ENCODE measurements at places on chromosomes 3 and 15.

GRCh38 chr15:82021992-82022391 is 23.8 kb downstream of the MEX3B start:
- DNase-seq: no peak

- DNase-seq: peak; percentile 68
These were observed 18.6 kb upstream of the TICRR start for GRCh38 chr15:89556413-89557262.

DNA sequence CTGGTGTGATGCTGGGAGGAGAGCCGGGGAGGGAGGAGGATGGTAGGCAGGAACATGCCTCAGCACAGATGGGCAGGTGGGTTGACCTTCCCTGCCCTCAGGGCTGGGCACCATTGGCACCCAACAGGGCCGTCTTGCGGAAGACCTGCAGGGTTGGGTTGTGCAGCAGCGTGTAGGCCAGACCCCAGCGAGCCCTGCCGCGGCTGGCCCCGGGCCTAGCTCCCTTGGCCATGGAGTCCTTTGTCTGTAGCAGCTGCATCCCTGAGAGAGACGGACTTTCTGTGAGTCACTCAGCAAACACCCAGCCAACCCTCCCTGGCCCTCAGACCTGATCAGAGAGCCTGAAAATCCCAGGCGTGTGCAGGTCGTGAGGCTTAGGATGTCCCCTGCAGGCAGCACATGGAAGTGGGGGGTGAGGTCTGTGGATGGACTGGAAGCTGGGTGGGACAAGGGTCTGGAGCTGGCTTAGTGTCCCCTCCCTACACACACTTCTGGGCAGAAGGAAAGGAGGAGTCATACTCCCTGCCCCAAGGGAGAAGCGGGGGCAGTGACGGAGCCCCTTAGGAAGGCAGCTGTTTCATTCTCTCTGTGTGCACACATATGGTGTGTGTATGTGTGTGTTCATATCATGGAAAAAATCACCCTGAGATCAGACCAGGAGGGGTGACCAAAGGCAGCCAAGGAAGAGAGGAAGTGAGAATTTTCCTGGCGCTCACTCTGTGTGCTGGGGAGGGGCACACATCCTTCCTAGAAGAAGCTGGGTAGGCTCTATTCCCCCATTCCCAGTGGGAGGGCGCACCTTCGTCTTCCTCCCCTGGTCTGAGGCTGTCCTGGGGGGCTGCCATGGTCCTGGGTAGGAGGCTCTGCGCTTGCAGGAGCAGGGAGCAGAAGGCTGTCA is 6.7 kb downstream of the ISLR start:
- no peak for DNase-seq

DNA sequence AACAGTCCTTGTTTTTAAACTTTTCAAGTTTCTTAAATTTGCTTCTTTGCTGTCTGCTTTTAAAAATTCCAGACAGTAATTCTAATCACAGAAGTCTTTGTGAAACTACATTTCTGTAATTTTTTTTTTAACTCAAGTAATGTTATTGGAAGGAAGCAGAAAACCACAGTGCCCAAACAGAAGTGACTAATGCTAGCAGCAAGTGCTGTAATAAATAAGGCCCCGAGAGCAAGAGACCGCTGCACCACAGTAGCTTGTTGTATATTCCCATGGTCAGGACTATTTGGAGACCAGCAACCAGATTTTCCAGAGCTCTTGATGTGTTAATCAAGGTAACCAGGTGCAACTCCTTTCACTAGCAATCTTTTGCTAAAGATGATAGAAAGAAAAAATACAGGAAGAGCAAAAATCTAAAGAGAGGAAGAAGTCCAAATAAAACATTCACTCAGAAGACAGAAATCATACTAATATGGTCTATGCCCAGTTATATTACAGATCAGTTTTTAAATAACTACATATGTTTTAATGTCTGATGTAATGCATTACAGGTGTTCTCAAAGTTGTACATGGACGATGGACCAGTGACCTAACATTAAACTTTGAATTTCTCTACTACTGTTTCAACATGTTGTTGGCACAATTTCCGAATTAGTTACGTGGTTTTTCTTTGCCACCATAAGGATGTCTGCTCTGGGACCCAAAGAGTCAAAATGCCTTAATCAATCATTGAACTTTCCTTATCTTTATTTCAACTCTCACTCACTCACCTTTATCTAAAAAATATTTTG is 36.4 kb downstream of the WWTR1 start:
- no peak for DNase-seq

DNA sequence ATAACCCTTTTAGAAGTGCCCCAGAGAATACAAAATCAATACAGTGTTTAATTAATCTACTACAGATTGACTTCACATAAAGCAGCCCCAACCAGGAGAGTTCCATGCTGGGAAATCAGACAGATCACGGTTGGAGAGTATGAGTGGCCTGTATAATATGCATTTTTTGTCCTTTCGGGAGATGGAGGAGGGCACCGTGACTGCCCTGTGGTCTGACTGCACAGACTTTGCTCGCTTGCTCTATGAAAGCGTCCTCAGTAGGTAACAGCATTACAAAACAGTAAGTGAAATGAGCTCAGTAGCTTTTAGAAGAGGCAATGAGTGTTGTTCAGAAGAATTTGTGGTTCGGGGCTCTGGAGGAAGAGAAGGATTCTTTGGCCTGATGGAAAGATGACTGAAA is 34.2 kb upstream of the SKIL start:
- DNase-seq: no peak

GRCh38 chr15:100073982-100074381 is 267.8 kb downstream of the ADAMTS17 start:
- no peak for DNase-seq

DNA sequence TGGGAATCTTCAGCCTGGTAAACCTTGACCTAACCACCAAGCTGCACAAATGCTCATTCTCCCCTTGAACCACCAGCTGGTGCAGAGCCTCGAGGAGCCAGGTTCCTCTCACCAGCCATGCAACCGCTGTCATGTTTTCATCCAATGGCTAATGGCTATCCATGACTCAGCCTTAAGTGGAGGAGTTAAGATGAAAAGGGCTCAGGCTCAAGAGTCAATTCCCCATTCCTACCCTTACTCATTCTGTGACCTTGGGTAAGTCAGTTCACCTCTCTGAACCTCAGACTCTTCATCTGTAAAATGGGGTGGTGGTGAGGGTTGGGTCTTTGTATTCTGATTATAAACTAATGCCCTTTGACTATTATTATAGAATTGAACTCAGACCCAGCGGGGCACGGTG is 515.6 kb downstream of the SHQ1 start:
- no peak for DNase-seq

GRCh38 chr15:36372968-36373367 is 206.5 kb upstream of the CDIN1 start:
- no peak for DNase-seq

GRCh38 chr3:78347176-78347575 is 1307.3 kb downstream of the ROBO2 start:
- DNase-seq: no peak

DNA sequence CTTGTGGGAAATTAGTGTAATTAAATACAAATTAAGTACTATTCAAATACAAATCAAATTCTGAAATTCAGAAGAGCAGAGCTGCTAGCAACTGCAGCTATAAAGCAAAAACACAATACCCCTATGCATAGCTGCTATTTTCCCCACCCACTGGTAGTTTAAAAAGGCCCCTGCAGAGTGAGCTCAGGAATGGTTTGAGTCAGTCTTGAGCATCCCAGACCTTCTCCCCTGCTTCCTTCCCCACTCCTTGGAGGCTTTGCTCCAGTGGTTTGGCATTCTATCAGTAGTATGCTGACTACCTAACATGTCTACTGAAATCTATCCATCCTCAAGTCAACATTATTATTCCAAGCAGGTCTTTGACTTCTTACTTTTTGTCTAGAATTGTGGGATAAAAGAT is 53.0 kb downstream of the EFHB start:
- DNase-seq: no peak

DNA sequence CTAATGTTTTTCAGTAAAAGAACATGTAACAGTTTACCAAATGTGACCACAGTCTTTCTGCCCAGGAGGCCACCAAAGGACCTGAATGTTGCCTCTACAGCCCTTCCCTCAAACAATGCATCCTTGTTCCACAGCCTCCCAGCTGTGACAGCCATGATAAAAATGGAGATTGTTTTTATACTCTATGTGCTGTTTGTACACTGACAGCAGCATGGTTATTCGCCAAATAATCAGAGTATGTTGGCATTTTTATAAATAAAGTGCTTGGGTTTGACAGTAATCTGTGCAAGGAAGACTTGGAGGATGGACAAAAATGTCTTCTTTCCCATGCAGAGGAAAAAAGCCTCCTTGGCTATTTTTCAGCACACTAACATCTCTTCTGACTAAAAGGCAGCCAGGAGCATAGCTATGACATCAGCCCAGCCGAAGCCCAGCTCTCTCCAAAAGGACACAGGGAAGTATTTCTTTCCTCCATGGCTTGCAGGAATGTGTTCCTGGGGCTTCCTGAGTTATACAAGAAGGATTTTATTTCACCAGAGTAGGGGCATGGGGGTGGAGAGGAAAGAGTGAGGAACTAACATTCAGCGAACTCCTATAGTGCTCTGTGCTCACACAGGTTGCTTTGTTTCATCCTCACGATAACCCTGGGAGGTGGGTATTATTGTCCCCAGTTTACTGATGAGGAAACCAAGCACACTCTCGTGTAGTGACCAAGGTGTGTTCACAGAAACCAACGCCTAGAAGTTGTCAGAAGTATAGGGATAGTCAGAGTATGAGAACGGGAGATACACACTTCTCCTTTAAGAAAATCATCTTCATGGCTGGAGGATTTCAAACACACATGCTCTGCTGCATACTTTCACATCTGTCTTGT is 339.7 kb downstream of the MECOM start:
- no peak for DNase-seq
